ENCODE measurements at places on chromosomes 12 and 14.

- DNase-seq = no peak
These were observed 174.4 kb upstream of the RPH3A start for GRCh38 chr12:112617153-112617505.

- DNase-seq = no peak
These were observed 78.3 kb downstream of the BAZ1A start for GRCh38 chr14:34796902-34797301.

DNA sequence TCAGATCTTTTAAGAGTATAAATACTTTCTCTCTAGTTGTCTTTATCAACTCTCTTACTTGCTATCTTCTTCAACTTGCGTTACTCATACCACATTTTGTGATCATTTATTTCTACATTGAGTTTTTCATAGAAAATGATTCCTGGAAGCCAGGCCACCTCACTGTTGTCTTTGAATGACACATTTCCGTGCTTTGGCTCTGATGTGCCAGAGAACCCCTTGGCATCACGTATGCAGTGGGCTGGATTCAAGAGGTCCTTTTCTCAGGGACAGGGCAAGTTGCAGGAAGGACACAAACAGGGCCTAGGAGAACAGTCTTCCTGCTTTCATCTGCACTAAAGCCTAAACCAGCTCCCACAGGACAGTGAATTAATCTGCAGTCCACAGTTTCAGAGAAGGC, 70.3 kb upstream of the PYGL start:
- no peak for DNase-seq

DNA sequence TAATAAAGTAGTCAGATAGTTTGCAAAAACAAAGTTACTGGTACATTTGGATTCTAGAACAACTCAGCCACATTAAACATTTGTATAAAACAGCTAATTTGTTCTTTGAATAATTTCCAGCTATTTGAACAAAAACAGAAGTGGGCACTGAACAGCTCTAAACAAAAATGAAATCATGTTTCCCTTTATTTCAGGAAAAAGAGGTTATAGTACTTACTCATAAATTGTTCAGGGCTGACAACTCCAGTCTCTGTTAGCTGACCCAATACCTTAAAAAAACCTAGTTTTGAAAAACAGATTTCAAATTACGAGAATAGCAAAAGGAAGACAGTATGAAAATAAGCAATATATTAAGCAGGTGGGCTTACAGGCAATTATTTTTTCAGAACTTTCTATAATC, 8.2 kb downstream of the GNPNAT1 start:
- DNase-seq = no peak

DNA sequence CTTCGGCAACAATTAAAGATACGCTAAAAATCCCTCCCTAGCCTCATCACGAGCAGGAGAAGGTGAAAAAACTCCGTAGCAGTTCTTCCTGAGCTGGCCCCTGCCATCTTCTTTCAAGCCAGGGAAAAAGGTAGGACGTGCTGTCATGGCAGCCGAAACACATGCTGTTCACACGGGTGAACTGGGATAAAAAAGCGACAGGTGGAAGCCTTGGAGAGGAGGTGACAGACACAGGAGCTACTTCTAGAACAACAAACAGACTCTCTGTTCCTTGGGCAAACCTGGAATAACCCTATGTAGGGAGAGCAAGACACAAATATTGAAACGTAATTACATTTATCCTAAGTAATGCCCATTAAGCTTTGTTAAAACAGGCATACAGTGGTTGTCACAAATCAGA, 81.3 kb downstream of the KCNK10 start:
- DNase-seq = no peak

DNA sequence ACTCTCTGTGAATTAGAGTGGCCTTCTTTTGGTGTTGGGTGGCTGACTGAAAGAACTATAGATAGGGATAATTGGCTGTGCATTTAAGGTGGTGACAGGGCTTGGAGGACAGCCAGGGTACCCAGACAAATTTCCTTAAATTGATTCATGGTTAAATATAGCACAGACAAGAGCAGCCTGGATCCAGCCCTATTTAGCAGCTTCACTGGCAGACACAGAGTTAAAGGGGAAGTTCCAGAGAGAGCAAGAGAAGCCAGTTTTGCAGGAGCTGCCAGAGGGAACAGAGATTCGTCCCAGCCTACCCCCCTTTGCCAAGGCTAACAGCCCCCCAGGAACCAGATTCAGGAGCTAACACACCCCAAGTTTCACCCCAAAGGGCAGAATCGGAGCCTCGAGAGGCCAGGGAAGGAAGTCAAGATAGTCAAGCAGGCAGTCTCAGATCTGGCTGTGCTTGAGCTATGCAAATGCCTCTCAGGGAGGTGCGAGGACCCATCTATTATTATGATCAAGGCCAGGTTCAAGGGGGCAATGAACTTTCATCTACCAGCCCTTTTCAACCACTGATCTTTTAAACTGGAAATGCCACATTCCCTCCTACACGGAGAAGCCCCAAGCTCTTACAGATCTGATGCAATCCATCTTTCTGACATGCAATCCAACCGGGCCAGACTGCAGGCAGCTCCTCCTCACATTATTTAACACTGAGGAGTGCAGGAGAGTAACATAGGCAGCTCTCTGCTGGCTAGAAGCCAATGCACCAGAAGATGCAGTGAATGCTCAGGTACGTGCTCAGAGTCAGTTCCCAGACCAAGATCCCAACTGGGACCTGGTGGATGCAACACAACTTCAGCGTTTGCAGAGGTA, 58.2 kb downstream of the DHRS2 start:
- no peak for DNase-seq

DNA sequence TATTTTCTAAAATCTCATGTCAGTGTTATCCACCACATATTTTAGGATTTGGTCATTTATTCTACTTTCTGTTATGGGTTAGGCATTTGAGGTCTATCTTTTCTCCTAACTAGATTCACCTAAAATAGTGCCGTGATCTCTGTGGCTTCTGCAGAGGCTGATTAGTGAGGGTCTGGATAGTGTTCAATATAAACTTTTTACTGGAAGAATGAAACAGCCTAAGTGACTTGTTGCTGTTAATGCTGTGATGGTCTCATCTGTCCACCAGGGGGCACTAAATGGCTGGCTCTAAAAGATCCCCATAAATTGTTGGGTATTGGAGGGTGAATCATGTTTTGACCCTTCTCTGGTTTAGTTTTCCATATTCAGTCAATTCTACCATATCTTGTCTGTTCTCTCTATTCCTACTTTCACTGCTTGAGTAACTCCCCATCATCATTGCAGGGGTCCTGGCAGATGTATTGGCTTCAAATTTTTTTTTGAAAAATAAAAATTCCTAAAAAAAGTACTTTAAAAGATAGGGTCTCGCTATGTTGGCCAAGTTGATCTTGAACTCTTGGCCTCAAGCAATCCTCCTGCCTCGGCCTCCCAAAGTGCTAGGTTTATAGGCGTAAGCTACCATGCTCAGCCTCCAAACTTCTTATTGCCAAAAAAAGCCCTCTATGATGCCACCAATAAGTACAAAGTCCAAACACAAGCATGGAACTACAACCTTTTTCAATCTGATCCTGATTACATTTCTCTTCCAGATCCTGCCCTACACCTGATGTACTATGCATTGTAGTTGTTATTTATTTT, 6.9 kb downstream of the PABPN1 start:
- peak; percentile 44 for DNase-seq

GRCh38 chr12:1622406-1622805, 6.6 kb upstream of the WNT5B start:
- no peak for DNase-seq

DNA sequence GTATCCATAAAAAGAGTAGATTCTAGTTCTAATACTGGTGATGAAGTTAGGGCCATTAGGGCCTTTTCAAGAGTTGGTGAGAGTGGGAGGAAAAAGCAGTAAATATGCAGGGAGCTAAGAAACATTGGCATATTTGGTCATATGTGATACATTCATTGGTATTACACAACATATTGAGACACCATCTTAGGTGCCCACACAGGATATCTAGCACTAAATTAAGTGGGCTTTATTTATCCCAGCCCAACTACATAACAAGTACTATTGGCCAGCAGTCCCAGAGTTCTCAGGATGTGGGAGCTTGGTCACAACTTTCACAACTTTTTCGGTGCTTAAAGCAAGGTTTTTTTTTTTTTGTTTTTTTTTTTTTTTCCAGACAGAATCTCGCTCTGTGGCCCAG, 2.0 kb upstream of the ING4 start:
- no peak for DNase-seq

- no peak for DNase-seq
These were observed 583.4 kb downstream of the VRK1 start for GRCh38 chr14:97380539-97380941.

- DNase-seq = peak; percentile 11
These were observed 1.1 kb downstream of the NELL2 start for GRCh38 chr12:44874981-44875416.

- no peak for DNase-seq
These were observed 15.9 kb upstream of the FZD10 start for GRCh38 chr12:130146176-130146931.

DNA sequence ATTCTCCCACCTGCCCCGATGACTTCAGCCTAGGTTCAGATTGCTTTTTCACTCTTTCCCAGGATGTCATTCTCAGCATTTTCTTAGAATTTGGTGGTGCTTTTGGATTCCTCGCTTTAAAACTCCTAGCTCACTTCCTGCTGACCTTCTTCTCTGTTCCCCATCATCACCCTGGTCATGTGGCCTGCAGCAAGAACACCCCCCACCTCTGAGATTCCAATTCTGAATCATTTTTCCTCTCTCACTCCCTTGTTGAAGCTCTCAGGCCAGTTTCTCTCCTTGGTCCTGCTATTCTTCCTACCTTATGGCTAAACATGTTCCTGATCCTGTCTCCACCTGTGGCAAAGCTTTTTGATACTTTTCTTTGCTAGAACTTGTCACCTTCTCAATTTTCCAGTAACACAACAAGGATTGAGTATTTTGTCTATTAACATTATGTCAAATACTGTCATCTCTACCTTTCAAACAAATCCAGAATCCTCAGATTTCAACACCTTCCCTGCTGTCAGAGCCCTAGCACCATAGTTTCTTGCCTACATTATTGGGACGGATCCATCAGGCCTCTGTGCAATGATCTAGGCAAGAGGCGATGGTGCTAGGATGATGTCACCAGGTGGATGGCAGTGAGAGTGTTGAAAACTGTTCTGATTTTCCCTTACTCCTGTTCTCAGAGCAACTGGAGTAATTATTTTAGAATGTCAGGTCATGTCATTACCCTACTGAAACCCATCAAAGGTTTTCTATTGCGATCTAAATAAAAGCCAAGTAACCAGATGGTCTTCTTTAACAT, 233.7 kb downstream of the MON2 start:
- DNase-seq = no peak

DNA sequence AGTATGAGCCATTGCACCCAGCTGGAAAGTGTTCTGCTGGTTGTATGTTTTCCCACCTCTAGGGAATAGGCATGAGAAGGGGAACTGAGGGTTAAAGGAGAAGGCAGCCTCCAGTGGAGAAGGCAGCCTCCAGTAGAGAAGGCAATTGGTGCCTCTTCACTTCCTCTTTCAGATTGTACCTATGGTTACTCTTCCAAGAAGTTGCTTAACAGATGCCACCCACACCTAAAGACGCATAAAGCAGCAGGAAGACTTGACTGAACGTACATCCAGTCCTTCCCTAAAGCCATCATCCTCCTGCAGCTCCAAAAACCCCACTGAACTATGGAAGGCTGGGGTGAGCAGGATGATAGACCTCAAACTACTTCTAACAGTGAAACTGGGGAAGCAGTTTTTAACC, 13.1 kb downstream of the DPF3 start:
- DNase-seq = no peak

DNA sequence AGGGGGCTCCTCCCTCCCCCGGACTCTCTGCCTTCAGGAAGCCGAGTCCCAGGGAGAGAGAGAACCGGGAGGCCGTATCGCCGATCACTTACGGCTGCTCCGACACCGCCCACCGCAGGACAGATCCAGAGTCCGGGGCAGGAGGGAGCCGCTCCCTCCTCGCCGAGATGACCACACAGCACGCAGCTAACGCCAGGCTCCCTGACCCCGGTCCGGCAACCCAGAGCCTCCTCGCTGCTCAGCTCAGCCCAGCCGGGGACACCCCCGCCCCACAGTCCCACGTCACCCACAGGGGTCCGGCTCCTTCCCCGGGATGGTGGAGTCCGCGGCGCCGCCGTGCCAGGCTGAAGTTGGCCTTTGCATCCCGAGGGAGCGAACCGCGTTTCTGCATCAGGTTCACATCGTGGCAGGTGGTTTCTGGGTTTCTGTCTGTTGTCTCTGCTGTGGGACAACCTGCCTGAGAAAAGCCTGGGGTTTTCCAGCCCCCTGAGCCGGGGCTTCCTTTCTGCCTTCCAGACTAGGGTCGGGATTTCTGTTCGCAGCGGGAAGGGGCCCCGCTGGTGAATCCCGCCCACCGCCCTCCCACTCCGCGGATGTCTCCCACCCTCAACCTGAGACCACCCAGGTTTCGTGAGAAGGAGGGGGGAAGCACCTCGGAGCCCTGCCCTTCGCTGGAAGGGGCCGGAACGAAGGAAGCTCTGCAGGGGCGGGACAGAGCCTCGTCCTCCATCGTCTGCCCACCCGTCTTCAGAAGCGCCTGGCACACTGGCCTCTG, 61.2 kb downstream of the NOC4L start:
- DNase-seq = no peak

- DNase-seq = no peak
These were observed 1031.3 kb downstream of the FSCB start for GRCh38 chr14:43475757-43476156.

DNA sequence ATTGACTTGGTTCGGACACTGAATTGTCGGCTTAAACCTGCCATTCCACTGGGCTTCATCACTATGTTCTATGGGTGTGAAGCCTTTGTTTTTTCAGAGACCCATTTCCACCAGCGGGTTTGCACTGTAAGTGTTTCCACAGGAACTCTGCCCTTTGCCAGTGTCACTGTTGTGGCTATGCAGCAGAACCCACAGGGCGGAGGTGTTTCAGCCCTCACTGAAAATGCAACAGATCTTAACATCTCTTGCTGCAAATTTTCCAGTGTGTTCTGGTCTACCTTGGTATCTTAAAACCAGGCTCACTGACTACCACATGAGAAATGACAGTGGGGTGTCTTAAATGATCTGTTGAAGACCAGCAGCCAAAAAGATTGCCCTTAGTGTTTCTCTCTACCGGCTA, 21.1 kb downstream of the PRKCH start:
- DNase-seq = peak; percentile 77

DNA sequence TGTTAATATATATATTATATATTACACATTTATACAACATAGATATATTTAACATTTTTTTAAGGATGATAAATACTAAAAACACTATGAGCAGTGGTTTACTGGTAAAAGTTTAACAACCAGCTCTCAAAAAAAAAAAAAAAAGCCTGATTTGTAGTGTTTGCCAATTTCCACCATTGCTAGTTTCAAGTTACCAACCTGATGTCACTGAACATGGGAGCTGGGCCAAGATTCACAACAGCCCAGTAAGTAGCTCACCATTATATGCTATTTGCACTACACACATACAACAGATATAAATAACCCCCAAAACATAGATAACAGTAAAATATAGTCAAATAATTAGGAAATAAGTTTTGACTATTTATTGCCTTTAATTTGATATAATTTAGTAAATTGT, 28.9 kb upstream of the TMX1 start:
- DNase-seq = no peak

DNA sequence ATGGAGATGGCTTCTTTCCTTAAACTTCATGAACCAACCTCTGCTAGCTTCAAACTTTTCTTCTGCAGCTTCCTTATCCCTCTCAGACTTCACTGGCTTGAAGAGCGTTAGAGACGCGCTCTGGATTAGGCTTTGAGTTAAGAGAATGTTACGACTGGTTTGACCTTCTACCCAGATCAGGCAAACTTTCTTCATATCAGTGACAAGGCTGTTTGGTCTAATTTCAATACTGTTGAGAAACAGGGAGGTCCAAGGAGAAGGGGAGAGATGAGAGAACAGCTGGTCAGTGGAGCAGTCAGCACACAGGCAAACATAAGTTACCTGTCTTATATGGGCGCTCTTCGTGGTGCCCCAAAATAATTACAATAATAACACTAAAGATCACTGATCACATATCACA, 14.9 kb downstream of the SCAF11 start:
- no peak for DNase-seq
